Progenitor cell of endocrine pancreas (in vitro differentiated cells): ENCODE measurements at places on chromosomes 13 and 19.

GRCh38 chr13:98976941-98977340 is 923 bp downstream of the DOCK9 start:
- DNase-seq, result no peak

GRCh38 chr13:23876265-23876664 is 12.9 kb downstream of the MIPEP start:
- DNase-seq, result no peak

DNA sequence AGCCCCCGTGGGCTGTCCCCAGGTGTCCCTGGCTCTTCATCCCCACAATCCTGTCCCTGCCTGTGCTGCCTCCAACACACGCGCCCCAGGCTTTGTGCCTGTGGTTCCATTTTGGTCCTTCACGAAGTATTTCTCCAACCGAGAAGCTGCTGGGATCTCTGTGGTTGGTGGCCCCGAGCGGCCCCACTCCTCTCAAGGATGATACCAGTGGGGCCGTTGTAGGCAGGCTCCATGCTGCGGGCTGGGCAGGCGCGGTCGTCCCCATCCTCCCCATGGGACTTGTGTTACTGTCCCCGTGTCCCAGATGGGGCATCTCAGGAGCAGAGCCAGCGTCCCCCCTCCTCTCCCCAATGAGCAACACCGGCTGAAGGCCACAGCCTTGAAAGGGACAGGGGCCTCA is 3.7 kb upstream of the ZNF554 start:
- no peak for DNase-seq

DNA sequence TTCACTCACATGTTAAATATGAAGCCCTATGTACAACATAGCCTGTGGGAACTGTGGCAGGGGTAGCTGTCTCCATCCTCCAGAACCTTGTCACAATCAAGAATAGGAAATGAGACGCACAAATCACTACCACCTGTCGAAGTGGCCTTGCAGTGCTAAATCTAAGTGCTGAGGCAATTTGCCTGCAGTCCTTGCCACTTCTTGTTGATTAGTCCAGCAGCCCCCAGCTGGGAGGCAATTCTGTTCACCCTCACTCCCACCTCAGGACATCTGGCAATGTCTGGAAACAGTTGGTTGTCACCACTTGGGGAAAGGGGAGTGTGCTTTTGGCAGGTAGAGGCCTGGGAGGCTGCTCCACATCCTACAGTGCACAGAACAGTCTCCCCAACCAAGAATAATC is 10.7 kb downstream of the RFX2 start:
- no peak for DNase-seq

DNA sequence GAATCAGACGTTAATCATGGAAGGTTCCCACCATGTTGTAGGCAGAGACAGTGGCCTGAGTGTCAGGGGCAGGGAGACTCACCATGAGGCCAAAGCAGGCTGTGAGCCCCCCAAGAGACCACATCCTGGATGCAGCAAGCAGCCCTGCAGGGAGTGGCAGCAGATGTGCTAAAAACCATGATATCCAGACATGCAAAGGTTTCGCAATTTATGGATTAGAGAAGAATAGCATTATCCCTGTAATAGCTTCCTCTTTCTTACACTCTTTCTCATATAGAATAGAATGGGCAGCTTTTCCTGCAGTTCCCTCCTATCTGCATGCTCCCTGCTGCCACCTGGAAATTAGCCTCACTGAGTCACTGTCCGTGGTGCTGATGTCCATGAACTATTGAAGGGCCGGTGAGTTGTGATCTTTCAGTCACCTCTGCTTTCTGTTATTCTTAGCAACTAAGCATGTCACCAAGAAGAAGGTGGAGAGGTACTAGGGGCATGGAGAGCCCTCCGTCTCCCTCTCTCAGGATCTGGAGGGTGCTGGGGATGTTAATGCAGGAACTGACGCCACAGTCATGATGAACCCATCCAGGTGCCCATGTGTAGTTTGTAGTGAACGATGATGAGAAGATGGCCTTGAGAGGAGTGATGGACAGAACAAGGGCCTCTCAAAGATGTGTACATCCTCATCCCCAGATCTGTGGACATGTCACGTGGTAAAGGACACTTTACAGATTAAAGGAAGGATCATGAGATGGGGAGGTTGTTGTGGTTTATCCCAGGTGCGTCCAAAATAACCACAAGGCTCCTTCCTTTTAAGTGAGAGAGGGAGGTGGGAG is 9.9 kb downstream of the CEACAM4 start:
- no peak for DNase-seq

DNA sequence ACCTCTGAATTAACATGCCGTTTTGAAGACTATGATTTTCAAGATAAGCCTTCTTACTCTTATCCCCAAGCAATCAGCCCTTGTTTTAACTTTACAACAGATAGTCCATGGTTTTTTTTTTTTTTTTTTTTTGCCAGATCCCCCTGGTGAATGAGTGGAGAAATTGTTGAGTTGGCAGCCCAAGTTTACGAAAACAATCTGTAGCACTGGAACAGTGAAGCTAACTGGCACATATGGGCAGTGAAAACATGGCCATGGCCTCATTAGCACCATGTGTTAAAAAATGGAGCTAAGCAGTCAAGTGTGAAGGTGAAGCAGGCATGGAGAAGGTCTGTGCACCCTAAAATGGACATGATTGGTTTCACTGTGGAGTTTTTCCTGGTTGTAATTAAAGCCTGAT is 812.1 kb upstream of the MIR17HG start:
- no peak for DNase-seq

- DNase-seq, result no peak
Measured at GRCh38 chr13:110463871-110464510, 97.5 kb downstream of the RAB20 start.

GRCh38 chr19:4376991-4377781 is 23.2 kb downstream of the SH3GL1 start:
- no peak for DNase-seq

- DNase-seq, result no peak
Measured at GRCh38 chr13:99366075-99366987, 59.1 kb upstream of the GPR183 start.

GRCh38 chr13:109212650-109213049 is 573.7 kb downstream of the IRS2 start:
- no peak for DNase-seq

- DNase-seq, result no peak
Measured at GRCh38 chr13:59950266-59950665, 213.5 kb downstream of the DIAPH3 start.

DNA sequence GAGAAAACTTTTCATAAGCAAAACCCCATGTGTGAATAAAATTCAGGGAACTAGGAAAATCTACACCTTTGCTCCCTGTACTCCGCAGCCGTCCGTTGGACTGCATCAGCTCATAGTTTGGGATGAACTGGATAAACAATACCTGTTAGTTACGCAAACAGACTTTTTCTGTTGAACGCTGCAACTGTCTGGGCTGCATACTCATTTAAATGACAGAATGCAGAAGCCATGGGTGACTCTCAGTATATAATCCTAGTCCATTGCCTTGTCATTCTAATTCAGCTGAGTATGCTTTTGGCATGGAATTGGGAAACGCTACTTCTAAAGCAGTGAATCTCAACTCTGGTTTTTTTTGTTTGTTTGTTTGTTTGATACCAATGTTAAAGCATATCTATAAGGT is 151.6 kb downstream of the SLITRK1 start:
- no peak for DNase-seq

DNA sequence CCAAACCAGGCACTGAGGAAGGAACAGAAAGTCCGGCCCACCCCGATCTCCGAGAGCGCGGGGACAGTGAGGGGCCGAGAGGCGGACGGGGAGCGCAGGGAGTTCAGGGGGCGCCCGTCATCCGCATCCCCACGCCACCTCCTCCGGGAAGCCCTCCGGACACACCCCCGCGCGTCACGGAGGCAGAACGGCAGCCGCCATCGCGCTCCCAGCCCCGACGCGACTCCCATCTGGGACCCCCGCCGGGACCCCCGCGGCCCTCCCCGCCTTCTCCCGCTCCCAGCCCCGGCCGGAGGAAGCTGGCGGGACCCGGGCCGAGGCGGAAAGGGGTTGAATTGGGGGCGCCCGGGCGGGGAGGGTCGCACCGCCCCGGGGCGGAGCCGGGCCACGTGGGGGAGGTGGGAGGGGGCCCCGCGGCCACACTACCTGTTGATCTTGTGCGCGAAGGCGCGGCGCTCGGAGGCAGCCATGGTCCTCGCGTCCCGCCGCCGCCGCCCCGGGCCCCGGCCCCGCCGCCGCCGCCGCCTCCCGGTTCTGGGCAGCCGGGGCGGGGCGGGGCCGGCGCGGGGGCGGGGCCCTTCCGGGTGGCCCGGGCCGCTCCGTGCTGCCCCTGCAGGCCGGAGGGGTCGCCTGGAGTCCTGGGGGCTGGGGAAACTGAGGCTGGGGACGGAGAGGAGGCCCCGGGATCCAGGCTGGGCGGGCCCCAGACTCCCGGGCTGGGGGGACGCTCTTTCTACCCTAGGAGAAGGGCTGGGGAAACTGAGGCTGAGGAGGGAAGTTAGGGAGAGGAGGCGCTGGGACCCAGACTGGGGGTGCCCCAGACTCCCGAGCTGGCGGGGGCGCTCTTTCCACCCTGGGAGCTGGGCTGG is at the start of gene DOCK6:
DOCK6 (minus strand) TSS at position 554 of the 869 bp plus-strand sequence; CDS start at position 470, 84 bp downstream.
- peak; percentile 24 for DNase-seq

DNA sequence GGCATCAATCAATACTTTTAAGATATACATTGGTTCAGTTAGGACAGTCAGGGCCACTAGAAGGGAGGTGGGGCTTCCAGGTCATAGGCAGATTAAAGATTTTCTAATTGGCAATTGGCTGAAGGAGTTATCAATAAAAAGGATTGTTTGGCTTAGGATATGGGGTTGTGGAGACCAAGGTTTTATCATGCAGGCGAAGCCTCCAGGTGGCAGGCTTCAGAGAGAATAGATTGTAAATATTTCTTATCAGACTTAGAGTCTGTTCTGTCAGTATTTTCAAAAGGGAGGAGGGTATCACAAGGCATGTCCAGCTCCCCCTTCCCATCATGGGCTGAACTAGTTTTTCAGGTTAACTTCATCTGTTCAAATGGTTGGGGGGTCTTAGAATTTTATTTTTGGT is 77.4 kb upstream of the FARP1 start:
- no peak for DNase-seq

DNA sequence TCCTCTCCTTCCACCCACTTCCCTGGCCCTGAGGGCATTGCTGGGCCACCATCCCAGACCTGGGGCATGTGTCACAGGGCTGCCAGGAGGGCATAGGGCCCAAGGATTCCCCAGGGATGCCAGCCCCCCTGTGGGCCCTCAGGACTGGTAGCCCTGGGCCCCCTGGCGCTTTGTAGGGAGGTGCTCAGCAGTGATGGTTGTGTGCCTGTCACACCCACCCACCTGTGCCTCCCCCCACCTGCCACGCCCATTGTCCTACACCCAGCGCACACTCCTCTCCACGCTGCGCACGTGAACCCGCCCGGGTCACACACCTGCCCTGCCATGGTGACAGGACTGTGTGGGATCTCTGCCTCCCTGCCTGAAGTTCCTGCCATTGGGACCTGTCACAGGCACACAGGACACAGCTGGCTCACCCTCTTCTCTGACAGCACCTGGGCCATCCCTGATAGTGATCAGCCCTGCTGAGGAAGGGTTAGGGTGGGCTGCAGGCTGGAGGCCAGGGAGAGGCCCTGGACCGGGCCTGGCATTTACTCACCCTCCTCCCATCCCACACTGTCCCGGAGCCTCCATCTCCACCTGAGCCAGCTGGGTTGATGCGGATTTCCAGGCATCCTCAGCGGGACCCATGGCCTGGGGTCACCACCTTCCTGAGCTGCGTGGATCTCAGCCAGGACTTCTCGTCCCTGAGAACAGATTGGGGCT is 23.9 kb downstream of the WTIP start:
- no peak for DNase-seq

DNA sequence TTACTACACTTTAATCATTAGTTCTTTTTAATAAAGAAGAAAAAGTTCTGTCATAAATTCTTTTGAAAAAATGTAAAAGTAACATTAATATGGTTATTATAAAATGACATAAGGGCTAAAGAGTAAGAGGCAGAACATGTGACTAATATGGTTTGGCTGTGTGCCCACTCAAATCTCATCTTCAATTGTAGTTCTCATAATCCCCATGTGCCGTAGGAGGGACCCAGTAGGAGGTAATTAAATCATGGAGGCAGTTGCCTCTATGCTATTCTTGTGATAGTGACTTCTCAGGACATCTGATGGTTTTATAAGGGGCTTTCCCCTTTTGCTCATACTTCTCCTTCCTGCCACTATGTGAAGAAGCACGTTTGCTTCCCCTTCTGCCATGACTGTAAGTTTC is 104.5 kb downstream of the UGGT2 start:
- no peak for DNase-seq

GRCh38 chr13:104597546-104598180 is 1531.4 kb upstream of the SLC10A2 start:
- no peak for DNase-seq
